Endothelial cell of umbilical vein (primary cell): ENCODE measurements at places on chromosomes 11 and 22.

DNA sequence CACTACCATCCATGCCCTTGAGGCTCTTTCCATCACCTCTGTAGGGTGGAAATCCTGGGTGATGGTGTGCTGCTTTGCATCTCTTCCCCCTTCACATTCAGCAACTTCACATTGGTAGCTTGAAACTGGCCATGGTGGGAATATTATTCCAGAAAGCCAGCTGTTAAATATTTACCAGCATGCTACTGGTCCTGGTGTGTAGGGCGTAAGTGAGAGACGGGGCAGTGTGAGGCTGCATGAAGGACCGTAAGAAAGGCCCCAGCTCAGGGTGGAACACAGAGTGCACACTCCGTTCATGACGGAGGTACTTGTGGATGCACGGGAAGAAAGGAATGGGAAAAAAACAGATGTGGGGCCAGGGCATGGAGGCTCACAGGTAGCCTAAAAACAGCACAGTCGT lies 121.3 kb downstream of the PKNOX2 start:
- peaks cover 5% of the 10 kb centered on the region for H3K4me1 ChIP-seq
- H3K27ac ChIP-seq: no peak overlapping the region
- no peak overlapping the region for H3K4me3 ChIP-seq

DNA sequence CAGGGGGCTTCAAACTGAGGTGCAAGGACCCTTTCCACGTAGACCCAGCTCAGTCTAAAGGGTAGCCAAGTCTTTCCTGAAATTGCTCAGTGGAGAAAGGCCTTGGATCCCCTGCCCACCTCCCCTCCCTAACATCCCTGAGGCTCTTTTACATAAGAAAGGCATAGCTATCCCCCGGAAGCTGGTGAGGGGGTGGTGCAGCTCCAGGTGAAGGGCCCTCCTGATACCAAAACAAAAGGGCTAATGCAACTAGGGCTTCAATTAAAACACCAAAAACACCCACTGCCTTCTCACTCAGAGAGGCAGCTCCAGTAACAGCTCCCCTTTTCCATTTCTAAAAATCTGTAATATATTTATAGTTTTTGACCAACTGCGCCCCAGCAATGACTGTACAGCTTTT lies 5.8 kb downstream of the SHANK2 start:
- no peaks in the 10 kb centered on the region for H3K36me3 ChIP-seq
- no peak overlapping the region for H3K4me3 ChIP-seq
- peaks cover 15% of the 10 kb centered on the region for H3K27me3 ChIP-seq
- no peak overlapping the region for H3K27ac ChIP-seq

- no peak for DNase-seq
- H3K27me3 ChIP-seq: peaks cover 15% of the 10 kb centered on the region
Measured at GRCh38 chr11:34576331-34576730, 44.6 kb upstream of the EHF start.

- H3K4me3 ChIP-seq: no peak overlapping the region
- H3K4me1 ChIP-seq: no peaks in the 10 kb centered on the region
- no peaks in the 10 kb centered on the region for H3K27me3 ChIP-seq
- DNase-seq: no peak
- no peak overlapping the region for H3K27ac ChIP-seq
Measured at GRCh38 chr22:48786679-48786996, 1041.0 kb downstream of the BRD1 start.

DNA sequence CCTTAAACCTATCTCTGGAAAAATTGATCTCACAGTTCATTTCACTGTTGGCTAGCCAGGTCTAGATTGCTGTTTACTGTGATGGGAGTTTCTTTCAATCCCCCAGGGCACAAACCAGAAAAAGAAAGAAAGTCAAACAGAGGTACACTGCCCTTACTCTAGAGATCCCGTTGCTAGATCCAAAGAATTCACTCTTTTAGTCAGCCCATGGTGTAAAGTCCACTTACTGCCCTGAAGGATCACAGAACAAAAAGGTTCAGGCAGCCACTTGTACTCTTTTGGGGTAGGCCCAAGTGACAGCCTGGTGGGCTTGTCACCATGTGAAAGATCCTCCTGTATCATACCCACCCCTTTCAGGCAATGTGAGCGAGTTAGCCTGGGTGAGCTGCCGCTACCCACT lies 162.6 kb upstream of the CCDC179 start:
- H3K27ac ChIP-seq: no peak overlapping the region
- no peak overlapping the region for H3K4me3 ChIP-seq
- H3K27me3 ChIP-seq: no peaks in the 10 kb centered on the region
- no peaks in the 10 kb centered on the region for H3K36me3 ChIP-seq
- DNase-seq: no peak

- no peak overlapping the region for H3K4me3 ChIP-seq
- DNase-seq: peak; percentile 61
- H3K27me3 ChIP-seq: no peaks in the 10 kb centered on the region
- H3K4me1 ChIP-seq: peaks cover 29% of the 10 kb centered on the region
- no peaks in the 10 kb centered on the region for H3K36me3 ChIP-seq
- peak overlapping the region; percentile 42 for H3K27ac ChIP-seq
Measured at GRCh38 chr22:35971456-35972119, 57.0 kb downstream of the RBFOX2 start.
